A375 (cell line): ENCODE measurements at places on chromosomes 11 and 22. TPM values are rescaled to one million over a fixed set of nuclear protein-coding genes. Genes with fewer than 3 reads are reported as not detected.

TMEM191C gene
- 0.53 and 1.8 TPM in 2 replicates for total RNA-seq

CD6 gene
- total RNA-seq, result not detected in 2 replicates

HBB gene
- total RNA-seq, result not detected in 2 replicates

GAL3ST1 gene
- not detected in 2 replicates for total RNA-seq

MGAT3 gene
- total RNA-seq, result 0.29 and 0.64 TPM in 2 replicates

OR8A1 gene
- total RNA-seq, result 0.61 and 0.64 TPM in 2 replicates

CRYBB1 gene
- total RNA-seq, result not detected in 2 replicates

PDGFD gene
- 0.08 and 0.21 TPM in 2 replicates for total RNA-seq

C11orf52 gene
- total RNA-seq, result 1.2 TPM in 1 of 2 replicates, not detected in the other

CRYAB gene
- total RNA-seq, result not detected in 2 replicates

SPDYC gene
- not detected in 2 replicates for total RNA-seq

TRIM34 gene
- total RNA-seq, result 2.4 and 5.0 TPM in 2 replicates

OR52H1 gene
- total RNA-seq, result not detected in 2 replicates

DEFB131B gene
- total RNA-seq, result not detected in 2 replicates

OR10A2 gene
- not detected in 2 replicates for total RNA-seq

TYMP gene
- total RNA-seq, result 1.1 and 1.5 TPM in 2 replicates

GLB1L2 gene
- 16.6 and 17.7 TPM in 2 replicates for total RNA-seq

SCGB1D2 gene
- not detected in 2 replicates for total RNA-seq

LSP1 gene
- total RNA-seq, result 0.13 and 1.8 TPM in 2 replicates

MYOD1 gene
- not detected in 2 replicates for total RNA-seq

OR8D4 gene
- total RNA-seq, result not detected in 2 replicates

LDHAL6A gene
- not detected in 2 replicates for total RNA-seq

ESRRA gene
- 60.7 and 66.5 TPM in 2 replicates for total RNA-seq

CRYBA4 gene
- total RNA-seq, result not detected in 2 replicates

ABCC8 gene
- total RNA-seq, result not detected in 2 replicates

LRRC74B gene
- total RNA-seq, result 0.05 TPM in 1 of 2 replicates, not detected in the other

OR10A4 gene
- total RNA-seq, result not detected in 2 replicates

OR52E8 gene
- total RNA-seq, result not detected in 2 replicates

NLRP14 gene
- total RNA-seq, result 0.19 TPM in 1 of 2 replicates, not detected in the other

ZDHHC5 gene
- 34.0 and 44.5 TPM in 2 replicates for total RNA-seq

CNGA4 gene
- not detected in 2 replicates for total RNA-seq

TRPC6 gene
- not detected in 2 replicates for total RNA-seq

NPAS4 gene
- not detected in 2 replicates for total RNA-seq
